ENCODE measurements at places on chromosomes 5 and 9.

GRCh38 chr5:179326122-179326927 lies 18.9 kb downstream of the ADAMTS2 start:
- DNase-seq, result no peak

- DNase-seq, result no peak
Measured at GRCh38 chr9:128124873-128125579, 2.5 kb downstream of the PTGES2 start.

DNA sequence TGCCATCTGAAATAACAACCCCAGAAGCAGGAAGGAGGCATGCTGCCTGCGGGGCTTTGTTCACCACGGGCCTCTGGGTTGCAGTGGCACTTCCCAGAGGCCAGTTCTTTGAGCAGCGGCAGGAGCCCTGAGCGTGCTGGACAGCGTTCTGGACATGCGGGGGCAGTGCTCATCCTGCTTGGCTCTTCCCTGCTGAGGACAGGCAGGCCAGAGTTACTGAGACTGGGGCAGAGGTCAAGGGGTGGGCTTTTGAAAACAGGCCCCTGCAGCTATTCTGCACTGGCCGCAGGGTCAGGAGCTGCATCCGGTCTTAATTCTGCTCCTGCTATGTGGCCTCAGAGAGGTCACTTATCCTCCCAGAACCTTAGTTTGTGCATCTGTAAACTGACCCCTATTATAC lies 258.6 kb downstream of the FSTL4 start:
- DNase-seq, result no peak

DNA sequence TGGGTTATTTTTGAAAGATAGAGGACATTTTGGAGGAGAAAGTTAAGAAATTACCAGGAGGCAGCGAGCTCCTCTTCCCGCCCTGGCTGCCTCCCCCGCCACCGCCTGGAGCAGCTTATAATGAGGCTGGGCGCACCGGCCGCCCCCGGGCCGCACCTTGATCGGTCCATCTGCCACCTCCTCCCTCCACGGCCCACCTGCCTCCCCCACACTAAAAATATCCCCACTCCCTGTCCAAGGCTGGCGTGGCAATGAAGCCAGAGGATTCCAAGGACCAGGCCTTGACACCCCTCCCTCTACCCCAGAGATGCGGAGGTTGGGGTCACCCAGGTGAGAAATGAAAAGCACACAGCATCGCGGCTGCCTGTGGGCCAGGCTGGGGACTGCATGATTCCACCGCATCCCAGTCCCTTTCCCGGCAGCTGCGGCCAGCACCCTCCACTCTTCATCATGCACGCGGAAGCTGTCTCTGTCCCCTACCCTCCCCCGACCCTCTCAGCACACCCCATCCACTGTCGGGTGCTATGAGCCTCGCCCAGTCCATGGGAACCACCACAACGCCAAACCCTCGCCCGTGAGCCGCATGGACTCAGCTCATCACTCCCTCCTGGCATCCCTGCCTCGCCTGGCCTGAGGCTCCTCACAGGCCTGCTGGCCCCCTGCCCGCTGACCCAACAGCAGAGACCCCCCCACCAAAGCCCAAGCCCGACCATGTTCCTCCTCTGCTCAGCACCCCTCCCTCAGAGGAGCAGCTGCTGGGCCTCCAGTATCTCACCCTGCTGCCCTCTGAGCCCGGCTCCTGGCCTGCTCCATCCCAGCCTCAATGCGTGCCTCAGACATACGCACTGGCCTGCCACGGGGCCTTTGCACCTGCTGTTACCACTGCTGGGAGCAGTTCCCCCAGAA lies 50.0 kb downstream of the SARDH start:
- DNase-seq, result no peak

DNA sequence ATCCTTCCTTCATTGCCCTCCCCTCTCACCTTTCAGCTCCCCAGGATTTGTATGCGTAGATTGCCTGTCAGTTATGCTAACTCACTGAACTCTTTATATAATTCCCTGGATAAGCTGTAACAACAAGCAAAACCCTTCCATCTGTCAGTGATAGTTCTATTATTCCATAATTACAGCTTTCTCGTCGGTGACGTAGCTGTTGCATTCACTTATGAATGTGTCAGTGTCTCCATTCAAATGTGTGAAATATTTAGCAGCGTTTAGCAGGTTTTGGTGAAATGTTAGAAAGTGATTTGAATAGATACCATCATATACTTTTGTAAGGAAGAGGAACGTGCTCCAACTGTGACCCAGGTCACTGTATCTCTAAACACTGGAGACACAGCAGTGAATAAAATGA lies 45.2 kb downstream of the PIP5K1B start:
- no peak for DNase-seq

DNA sequence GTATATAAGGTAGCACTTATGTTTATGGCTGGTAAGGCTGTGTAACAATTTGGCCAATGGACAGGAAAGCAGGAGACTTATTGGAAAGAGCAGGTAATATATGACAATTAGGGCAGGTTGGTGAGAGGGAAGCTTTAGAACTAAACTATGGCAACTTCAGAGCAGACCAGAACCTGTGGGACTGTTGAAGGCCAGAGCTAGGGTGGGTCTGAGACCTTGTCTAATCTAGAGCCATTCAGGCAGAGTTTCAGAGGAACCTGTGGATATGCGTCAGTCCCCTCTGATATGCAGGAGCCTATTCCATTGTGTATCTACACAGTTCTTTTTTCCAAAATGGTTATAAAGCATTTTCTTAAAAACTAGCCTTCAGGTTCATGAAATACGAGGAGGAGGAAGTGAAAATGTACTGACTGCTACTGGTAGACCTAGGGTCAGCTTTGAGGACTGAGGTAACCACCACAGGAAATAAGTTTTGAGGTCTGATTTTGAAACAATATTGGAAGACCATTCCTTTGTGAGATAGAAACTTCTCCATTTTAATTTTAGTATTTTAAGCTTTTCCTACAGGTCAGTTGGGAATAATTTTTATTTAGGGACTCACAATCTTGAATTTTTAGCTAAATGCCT lies 37.6 kb downstream of the ELL2 start:
- DNase-seq, result no peak

DNA sequence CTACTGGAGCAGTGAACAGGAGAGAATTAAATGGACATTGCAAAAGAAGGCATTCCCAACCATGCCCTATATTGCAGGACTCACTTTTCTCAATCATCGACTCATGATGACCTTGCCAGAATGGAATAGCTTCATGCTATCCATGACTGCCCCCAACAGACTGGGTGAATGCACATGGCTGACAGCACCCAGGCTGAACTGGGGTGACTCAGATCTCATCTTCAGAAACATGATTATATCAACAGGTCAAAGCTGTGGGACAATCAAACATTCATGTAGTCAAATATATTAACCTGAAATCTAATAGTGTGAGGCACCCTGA lies 34.7 kb upstream of the MIER3 start:
- no peak for DNase-seq

- DNase-seq, result no peak
Measured at GRCh38 chr5:12777342-12777741, 873.1 kb upstream of the CTNND2 start.

DNA sequence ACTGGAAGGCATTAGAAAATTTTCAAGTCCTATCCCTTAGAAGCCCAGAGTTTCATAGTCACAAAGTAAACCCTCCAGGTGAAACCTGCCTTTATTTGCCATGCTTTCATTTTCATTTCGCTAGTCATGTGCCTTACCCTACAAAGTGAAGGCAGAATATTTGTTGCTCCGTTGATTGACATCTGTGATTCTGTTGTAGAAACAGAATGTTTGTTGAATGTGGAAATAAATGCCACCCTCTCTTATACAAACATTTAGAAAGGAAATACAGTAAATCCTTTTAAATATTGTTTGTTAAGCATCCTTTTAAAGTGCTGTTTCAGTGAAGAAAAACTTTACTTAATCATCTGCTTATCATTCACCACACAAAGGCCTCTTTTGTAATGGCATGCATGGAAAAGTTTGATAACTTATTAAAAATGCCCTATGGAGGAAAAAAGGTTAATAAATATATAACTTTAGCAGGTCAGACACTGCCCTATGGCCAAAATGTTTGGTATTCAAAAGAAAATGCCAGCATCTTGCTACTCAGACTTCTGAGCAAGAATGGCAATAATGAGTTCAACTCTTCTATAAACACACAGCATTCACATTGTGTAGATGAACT lies 34.3 kb upstream of the CAST start:
- no peak for DNase-seq

DNA sequence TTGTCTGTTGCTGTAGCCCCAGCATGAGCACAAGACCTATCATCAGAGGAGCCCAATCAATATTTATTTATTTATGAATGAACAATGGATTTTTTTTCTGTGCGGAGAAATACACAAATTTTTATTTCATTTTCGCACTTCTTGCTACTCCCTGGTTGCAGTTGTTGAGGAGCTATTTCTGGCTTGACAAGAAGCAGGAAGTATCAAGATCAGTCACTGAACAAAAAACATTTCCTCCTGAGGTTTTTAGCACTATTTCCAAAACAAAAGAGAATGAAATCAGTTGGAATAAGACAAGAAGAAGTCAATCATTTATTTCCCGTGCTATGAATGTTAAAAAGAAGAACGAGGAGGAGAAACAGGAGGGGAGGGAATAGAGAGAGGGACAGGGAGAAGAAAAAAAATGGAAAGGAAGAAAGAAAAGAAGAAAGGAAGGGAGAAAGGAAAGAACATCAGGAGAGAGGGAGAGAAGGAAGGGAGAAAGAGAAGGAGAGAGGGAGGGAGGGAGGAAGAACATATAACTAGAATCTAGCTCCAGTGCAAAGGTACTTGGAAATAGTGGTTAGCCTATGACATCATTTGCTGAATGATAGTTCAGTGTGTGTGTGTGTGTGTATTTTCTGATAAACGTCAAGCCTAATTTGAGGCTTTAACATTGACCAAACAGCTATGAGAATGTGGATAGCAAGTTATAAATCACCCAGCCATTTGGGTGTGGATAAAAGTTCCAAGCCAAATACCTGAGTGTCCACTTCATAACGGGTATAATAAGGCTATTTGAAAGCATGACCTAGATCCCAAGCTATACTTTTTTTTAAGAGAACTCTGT lies 586.0 kb downstream of the EBF1 start:
- DNase-seq, result no peak

DNA sequence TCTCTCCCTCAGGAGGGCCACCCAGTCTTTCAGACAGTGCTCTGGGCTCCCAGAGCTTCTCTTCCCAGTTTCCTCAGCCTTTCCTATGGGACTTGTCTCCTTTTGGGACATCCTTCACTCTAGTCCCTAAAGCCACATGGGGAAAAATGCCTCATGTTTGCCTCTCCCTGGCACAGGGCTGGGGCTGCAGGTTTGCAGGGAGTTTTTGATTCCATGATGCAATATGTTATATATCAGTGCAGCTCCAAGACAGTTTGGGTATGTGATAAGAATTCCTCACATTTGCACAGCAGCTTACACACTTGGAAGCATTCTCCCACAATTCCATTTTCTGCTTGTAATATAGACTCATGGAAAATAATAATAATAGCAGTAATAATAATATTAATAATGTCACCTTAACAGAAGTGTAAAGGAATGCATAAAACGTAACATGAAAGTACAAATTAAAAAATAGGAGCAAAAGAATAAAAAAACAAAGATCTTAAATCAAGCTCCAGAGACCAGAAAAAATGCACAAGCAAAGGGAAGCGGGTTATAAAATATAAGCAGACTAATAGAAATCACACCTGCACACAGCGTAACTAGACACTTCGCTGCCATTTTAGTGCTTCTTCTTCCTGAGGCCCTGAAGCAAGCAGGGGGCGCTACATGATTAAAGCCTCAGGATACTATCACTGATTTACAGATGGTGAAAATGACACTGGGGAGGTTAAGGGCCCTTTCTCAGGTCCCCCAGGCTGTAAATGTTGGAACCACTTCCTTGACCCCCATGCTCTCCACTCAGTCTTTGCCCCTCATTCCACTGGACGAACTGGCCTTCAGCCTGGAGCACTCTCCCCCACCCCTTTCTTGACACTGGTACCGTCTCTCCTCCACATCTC lies 70.0 kb upstream of the IL17B start:
- no peak for DNase-seq

GRCh38 chr5:172453986-172454357 lies 353 bp downstream of the SH3PXD2B start:
- DNase-seq, result no peak

DNA sequence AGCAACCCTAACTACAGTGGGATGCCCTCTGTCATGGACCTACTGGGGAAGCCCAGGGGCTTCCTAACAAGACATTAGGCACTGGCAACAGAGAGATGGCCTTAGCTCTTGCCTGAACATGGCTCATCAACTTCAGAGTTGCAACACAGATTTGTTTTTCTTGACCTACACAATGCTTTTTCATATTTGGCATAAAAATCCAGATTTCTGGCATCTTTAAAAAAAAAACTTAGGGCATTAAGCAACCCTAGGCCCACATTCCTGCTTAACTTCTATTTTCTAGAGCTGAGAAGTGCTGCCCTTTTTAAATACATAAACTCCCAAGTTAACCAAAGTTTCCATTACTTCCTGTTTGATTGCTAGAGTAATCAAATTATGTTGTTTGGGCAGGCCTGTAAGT lies 8.0 kb downstream of the GRIA1 start:
- DNase-seq, result no peak

Data from stimulated activated CD8-positive, alpha-beta memory T cell treated with anti-CD3 and anti-CD28 coated beads, Interleukin-12 subunit alpha, Interleukin-12 subunit beta, amount 100 ng/mL, for 4 hours (primary cell).